Caco-2 (cell line): ENCODE measurements at places on chromosomes 2 and 18.

- no peak for DNase-seq
Measured at GRCh38 chr18:24827501-24827900, 367.1 kb downstream of the HRH4 start.

DNA sequence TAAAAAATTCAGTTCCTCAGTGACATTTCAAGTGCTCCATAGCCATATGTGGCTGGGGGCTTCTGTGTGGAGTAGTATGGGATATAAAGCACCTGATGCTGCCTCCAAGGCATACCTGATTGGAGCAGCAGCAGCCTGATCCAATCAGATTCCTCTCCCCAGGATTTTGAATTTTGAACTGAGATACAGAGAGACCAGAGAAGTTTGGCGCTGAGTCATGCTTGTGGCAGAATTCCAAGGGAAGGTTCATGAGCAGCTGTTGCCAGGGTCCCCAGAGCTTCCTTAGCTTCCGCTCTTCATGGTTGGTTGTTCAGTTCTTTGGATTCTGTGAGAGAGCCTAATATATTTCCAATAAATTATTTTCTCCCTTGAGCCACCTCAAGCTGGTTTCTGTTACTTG lies 29.0 kb upstream of the CFAP36 start:
- no peak for DNase-seq

GRCh38 chr2:159608108-159608507 lies 8.2 kb downstream of the BAZ2B start:
- no peak for DNase-seq

DNA sequence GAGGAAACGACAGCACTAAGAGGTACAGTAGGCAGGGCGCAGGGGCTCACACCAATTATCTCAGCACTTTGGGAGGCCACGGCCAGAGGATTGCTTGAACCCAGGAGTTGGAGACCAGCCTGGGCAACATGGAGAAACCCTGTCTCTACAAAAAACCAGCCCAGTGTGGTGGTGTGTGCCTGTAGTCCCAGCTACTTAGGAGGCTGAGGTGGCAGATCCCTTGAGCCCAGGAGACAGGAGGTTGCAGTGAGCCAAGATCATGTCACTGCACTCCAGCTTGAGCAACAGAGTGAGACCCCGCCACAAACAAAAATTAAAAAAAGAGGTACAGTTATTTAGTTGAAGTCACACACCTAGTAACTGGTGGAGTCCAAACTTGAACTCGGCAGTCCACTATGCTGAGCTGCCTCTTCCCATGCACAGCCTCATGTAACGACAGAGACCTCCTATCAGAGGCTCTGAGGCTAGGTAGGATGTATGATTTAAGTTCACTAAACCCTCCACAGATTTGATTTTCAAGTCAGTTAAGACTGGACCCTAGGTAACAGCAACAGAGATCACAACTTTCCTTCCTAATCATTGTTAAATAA lies 8.7 kb downstream of the STK17B start:
- no peak for DNase-seq

DNA sequence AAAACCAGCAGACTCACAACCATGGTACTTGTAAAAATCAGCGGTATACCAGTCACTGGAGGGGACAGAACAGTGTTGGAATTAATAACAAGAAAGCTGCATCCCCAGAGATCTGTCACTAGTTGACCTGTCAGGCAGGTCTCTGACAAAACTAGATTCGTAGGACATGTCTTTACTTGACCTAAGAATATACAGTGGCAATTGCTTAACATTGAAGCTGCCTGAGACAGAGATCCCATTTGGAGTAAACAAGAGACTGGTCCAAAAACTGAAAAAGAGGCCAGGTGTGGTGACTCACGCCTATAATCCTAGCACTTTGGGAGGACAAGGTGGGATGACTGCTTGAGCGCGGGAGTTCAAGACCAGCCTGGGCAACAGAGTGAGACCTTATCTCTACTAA lies 7.2 kb upstream of the SS18 start:
- DNase-seq, result no peak

- peak; percentile 45 for DNase-seq
Measured at GRCh38 chr18:5969989-5970403, 74.7 kb upstream of the TMEM200C start.

DNA sequence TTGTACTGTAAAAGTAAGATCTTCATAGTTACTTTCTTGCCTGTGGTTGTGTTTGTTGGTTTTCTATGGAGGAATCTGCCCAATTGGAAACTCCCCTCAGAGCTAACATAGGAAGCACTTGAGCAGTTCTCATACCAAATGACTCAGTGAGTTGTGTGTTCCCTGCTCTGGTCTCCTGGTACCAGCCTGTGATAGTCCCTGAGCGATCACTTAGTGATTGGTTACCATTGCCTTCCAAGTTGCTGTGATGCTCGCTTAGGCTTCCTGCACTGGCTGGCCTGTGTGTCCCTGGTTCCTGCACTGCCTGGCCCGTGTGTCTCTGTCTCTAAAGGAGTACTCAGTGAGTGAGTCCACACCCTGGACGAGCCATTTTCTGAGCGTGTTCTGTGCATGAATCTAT lies 133.0 kb downstream of the MAP4K4 start:
- no peak for DNase-seq

GRCh38 chr2:198283146-198283545 lies 478.8 kb downstream of the PLCL1 start:
- DNase-seq, result no peak

GRCh38 chr2:237307474-237307873 lies 106.5 kb downstream of the COL6A3 start:
- no peak for DNase-seq

GRCh38 chr18:29250259-29250658 lies 1073.3 kb upstream of the CDH2 start:
- no peak for DNase-seq

DNA sequence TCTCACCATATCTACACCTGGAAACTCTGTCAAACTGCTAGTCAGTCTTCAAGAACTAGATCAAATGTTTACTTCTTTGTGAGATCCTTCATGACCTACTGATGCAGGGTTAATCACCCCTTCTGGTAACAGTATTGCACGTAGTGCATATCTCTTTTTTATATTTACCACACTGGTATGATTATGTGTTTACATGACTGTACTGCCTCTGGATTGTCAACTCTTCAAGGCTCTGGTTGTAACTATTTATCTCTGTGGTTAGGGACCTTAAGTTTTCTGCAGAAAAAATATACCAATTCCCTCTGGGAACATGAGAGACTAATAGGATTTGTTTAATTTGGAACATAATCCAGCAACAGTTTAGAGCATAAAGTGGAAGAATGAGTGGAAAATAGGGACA lies 135.5 kb downstream of the PDE1A start:
- DNase-seq, result no peak

GRCh38 chr2:25596516-25597244 lies 76.7 kb downstream of the DTNB start:
- no peak for DNase-seq

DNA sequence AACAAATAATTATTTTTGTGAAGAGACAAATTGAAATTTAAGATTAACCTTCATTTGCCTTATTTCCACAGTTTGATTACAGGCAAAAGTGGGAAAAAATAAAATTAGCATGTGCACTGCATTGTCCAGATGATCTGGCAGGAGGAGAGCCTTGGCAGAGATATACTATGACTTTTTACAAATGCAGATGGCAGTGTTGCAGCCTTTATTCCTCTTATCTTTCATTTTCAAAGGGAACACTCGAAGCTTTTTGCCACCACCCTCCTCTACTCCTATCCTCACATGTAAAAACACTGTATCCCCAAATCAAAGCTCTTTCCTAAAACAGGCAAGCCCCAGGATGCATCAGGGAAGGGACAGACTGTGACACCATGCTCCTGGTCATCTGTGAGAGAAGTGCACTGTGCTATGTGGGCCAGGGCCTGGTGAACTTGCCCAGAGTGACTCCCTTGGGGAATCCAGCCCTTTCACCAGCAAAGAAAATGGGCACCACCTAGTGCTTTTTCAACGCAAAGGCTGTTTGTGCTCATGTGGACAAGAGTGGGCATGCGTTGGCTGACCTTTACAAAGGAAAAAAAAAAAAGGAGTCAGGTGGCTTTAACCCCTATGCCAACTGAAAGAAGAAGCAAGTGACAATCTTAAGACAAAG lies 74.7 kb upstream of the ETAA1 start:
- DNase-seq, result peak; percentile 59

DNA sequence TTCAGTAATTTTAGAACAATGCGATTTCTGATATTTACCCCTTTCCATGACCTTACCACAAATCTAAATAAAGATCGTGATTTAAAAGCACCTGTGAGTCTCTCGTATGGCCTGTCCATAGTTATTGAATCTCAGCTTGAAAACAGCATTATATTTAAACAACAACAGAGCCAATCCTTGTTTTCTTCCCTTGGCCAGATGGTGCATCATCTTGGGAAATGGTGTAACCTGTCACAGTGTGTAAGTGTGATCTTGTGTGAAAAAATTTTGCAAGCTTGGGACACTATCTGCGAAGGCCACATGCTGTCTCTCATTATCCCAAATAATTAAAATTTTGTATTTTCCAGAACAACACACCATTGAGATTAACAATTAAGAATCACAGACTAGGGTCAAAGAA lies 262.7 kb upstream of the SPHKAP start:
- DNase-seq, result no peak

DNA sequence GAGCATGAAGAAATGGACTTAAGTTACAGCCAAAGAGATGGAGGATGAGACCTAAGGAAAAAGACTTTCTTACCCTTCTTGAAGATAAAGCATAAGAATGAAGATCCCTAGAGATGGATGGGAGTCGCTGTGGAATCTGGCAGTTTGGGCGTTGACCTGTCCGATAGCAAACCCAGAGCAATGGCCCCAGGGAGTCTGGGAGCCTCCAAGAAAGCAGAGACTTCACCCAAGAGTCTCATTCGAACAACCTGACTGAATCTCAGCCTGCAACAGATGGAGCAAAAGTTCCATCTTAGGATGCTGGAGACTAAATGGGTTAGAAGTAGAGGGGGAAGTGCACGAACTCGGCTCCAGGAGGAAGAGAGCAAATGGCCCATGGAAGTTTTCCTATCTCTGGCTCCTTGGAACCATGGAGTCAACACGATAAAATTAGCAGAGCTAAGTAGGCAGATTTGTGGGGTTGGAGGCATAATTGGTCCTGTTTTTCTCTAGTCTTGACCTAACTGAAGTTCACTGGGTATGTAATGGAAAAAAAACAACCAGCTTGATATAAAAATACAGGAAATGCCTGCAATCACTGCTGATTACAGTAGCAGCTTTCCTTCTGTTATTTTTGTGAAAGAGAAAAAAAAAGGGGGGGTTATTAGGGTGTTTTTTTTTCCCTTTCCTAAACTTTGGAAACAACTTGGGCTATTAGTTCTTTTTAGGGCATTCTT lies 178.4 kb upstream of the EPAS1 start:
- no peak for DNase-seq

DNA sequence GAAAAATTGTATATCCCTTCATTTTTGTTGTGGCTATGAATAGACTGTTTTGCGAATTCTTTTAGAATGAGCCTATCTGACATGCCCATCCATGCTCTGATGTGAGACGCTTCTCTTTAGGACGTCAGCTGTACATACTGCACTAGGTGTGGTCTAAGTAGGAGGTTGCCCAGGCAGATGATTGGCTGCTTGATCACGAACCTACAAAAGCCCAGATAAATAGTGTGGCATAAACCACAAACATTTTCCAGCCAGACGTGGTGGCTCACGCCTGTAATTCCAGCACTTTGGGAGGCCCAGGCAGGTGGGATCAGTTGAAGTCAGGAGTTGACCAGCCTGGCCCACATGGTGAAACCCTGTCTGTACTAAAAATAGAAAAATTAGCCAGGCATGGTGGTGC lies 251.8 kb downstream of the AGAP1 start:
- DNase-seq, result no peak

DNA sequence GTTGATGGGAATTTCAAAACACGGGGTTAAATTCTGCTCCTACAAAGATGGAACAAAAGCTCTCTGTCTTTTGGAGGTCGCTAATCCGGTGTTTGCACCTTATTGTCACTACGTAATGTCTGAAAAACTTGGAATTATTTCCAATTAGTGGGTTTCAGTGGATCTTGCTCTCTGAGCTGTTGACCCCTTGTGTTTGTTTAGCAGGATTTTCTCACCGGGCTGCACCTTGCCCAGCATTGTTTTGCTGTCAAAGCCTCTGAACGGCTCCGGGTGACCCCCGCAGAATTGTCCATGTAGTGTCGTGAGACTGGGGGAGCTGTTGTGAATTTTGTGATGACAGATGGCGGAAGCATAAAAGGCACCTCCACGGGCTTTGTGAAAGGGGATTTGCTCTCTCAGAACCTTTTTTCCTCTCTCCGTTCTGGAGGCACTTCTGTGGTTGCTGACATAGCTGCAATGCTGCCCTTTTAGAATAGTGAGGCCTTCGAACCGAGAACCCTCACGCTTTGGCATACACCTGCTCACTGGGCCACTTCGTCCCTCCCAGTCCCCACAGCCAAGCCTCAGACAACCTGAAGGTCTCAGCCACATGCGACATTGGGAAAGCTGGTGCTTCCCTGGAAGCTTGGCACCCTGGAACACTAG lies 129.4 kb downstream of the ACOXL start:
- DNase-seq, result no peak

GRCh38 chr18:24089515-24090337 lies 49.1 kb upstream of the CABYR start:
- DNase-seq, result no peak

DNA sequence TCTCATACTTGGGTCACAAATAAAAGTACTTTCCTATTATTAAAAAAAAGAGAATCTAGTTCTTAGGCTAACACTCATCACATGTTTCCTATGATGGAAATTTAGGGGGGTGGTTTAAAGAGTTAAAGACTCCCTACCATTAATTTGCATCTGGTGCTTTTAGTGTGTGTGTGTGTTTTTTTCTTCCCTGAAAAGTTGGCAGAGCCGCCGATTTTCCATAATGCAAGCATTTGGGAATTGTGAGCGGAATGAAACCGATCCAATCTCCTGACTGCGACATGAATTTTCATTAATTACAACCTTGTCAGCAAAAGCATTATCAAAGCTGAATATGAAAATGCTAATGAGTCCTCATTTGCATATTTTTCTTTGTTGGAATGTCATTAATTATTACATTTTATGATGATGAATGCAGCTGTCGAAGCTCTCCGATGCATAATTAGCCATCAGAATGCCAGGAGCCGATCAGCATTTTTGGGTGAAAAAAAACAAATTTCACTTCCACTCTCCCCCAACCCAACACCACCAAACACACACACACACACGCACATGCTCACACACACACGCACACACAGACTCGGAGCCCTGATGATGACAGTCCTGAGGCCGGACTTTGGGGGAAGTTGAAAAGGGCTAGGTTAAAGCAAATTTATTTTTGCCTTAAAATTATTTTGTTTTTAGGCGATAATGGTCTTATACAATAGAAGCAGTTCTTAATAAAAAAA lies 165.4 kb downstream of the TCF4 start:
- no peak for DNase-seq
